ENCODE measurements at places on chromosomes 11 and 22.

- no peak for DNase-seq
Measured at GRCh38 chr11:46615756-46616155, 1.3 kb downstream of the HARBI1 start.

DNA sequence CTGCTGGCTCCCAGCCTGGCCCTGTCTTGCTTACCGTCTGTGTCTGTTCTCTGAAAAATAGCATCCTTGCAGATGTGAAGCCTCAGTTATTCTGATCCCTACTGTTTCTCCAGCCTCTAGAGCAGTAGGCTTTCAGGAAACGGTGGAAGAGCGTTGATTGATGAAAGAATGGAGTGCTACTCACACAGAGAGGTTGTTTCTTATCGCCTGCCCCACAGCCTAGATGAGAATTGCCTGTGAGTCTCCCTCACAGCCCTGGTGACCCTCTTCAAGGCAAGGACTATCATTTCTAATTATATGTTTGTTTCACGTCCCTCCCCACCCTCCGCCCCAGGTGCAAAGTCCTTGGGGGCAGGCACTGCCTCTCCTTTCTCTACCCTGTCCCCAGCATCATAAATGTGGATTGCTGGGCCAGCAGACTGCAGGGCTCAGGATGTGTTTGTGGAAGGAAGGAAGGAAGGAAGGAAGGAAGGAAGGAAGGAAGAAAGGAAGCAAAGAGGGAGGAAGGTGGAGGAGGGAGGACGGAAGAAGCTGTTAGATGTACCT lies 575.3 kb upstream of the B3GAT1 start:
- DNase-seq: no peak

GRCh38 chr22:36256478-36256877 lies 3.5 kb downstream of the APOL1 start:
- no peak for DNase-seq

DNA sequence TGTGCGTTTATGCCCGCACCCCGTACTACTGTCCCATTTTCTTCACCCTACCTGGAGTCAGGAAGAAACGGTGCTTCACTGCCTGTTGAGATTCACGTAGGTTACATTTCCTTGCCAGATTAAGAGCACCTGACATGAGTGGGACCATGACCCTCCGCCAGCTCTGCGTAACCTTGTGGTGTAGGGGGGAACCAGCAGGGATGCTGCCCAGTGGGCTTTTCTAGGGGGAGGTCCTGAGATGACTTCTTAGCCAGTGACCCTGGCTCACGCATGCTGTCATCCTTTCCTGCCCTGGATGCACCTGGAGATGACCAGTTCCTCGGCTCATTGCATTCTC lies 967 bp upstream of the ARVCF start:
- DNase-seq: no peak

- no peak for DNase-seq
Measured at GRCh38 chr11:26227301-26227746, 104.6 kb upstream of the ANO3 start.

DNA sequence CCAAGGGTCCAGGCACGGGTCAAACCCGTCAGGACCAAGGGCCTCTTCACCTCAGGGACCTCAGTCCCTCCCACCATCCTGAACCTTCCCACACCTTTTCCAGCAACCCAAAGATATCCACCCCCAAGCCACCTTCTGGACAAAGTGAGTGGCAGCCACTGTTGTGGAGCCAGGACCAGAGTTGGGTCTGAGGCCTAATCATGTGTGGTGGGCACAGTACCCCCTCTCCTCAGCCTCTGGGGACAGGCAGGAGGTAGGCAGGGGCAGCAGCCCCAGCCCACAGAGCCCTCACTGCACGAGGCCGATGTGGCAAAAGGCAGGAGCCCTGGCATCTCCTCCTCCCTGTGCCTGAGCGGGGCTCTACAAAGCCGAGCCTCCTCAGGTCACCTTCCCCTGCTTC lies 2.5 kb downstream of the KCNJ11 start:
- no peak for DNase-seq

DNA sequence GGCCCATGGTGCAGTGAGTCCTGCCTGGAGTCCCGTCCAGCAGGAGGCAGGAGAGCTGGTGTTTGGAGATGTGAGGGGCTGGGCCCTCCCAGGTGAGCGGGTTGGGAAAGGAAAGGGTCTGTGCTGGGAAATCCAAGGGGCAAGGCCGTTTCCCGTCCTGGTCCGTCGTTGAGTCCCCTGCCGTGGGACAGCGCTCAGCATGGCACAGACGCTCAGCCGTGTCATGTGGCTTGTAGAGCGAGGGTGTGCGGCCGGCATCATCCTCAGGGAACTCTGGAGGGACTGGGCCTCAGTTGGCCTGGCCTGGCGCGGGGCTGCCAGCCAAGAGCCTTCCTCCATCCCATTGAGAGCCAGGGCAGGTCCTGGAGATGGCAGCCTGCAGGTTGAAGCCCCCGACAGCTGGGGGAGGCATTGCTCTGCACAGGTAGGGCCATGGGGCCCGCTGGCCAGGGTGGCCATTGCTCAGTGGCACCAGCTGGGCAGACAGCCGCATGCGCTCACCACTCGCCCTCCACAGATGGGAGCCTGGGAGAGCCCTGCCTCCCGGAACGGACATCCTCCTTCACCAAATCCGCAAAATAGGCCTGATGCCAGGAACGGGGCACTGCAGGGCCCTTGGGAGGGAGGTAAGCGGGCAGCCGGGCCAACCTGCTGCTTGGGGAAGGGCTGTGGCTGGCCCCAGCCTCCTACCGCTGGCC lies 28.7 kb downstream of the KCNQ1 start:
- DNase-seq: no peak

GRCh38 chr11:27255447-27255828 lies 107.6 kb downstream of the CCDC34 start:
- no peak for DNase-seq

- no peak for DNase-seq
Measured at GRCh38 chr22:27679693-27680488, 121.7 kb downstream of the MN1 start.

DNA sequence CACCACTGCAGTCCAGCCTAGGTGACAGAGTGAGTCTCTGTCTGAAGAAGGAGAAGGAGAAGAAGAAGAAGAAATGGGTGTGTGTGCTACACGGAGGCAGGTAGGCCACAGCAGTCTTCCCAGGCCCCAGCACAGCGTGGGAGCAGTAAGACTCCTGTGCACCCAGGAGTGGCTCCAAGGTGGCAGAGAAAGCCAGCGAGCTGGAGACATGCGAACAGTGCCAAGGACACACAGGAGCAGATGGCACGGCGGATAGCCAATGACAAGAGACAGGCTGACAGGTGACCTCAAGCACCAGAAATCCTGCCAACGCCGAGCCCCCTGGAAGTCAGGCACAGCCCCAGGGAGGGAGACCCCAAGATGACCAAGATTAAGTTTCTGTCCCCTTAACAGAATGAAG lies 9.0 kb upstream of the SCGB1A1 start:
- no peak for DNase-seq

DNA sequence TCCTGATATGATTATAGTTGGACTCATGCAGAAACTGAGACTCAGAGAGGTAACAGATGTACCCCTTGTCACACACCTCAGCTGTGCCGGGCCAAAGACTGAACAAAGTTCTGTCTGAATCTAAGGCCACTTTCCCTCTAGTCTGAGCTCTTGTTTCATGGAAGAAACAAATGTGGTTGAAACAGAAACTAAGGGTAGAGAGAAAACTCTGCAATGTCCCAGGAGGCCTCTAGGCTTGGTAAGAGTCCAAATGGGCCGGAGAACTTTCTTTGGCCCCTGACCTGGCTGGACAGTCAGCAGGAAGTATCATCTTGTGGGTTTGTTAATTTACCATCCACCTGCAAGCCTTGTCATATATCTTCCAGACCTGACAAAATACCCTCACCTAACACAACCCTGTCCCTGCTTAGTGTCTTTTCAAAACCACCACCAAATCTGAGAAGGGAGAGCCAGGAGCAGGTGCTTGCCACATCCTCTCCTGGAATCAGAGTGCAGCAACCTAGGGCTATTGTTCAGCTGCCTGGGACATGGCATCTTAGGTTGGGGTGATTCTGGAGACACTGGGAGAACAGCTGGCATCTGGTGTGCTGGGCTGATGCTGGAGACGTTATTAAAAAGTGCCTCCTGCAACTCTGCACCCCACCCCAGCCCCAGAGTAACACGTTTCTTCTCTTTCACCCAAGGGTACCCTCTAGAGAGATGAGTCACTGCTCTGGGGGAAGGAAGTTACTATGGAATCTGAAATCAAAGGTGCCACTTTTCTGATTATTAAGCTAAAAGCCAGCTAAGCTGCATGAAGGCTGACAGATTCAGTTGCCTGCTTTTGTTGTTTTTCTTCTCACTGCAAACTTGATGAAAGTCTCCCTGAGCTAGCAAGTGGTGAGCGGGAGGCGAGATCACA lies 126.3 kb upstream of the TIMP3 start:
- DNase-seq: no peak

- DNase-seq: peak; percentile 15
Measured at GRCh38 chr22:19888131-19888746, 33.6 kb upstream of the GNB1L start.

GRCh38 chr11:133563505-133564025 lies 31.3 kb upstream of the OPCML start:
- DNase-seq: no peak

Data from CD4-positive, alpha-beta T cell treated with Interleukin-15 for 1 hour (primary cell).